Fibroblast of skin of left quadriceps (primary cell): ENCODE measurements at places on chromosomes 2 and 18.

- DNase-seq: no peak
Measured at GRCh38 chr18:72674710-72675109, 130.6 kb upstream of the CBLN2 start.

DNA sequence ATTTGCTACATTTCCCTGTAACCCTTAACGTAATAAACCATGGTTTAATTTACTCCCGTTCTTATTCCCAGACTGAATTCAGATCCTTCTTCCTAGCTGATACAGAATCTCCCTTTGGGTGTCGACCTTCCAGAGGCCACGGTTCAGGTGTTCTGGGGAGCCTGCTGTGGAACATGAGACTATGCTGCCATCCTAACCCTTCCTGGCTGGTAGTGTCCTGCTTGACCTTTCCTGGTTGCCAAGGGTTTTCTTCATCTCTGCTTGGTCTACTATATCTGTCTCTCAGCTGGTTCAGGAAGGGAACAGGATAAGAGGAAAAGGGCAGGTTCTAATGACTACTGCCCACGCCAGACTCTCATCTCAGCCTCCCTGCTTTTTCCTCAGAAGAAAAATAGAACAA, 36.5 kb downstream of the STAT1 start:
- DNase-seq: no peak

- DNase-seq: no peak
Measured at GRCh38 chr2:112048887-112049286, 6.2 kb upstream of the TMEM87B start.

DNA sequence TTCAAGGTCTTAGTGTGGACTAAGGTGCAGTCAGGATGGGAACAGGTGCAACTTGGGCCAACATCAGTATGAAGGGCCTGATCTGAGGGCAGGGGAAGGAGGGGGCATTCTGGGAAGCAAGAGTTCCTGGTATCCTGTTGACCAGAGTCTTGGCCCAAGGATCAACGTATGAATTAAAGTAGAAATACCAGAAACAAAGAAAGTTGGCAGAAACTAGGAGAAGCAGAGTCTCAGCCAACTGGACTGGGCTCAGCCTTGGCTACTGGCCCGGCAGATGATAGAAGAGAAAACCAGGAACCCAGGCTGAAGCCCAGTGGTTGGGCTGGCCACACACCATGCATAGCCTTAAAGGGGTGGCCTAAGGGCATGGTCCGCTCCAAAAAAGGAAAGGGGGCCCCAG, 2.3 kb downstream of the CETN1 start:
- DNase-seq: no peak

GRCh38 chr18:6015364-6015763, 120.0 kb upstream of the TMEM200C start:
- no peak for DNase-seq

DNA sequence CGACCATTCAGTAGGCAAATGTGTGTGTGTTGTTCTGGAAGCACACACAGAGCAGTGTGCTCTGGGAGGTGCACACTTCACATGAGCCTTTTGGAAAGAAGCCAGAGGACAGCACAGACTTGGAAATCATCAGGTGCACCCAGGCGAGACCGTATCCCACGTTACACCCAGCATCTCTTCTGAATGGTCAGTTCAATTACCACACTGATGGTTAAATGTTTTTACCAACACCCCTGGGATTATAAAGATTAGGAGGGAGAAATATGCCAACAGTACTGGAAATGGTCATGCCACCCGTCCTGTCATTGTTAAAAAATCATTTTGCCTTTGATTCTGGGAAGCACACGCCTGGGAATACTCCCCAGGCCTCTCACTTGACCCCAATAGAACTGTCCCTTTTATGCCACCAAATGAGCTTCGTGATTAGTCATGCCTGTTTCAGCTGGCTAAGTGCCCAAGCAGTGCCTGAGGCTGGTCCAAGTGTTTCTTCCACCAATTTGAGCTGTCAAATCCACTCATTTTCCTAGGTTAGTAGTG, 183.7 kb downstream of the NRP2 start:
- no peak for DNase-seq

- no peak for DNase-seq
Measured at GRCh38 chr2:102971701-102972100, 209.9 kb downstream of the TMEM182 start.

GRCh38 chr2:162103443-162104009, 29.5 kb upstream of the DPP4 start:
- DNase-seq: no peak

DNA sequence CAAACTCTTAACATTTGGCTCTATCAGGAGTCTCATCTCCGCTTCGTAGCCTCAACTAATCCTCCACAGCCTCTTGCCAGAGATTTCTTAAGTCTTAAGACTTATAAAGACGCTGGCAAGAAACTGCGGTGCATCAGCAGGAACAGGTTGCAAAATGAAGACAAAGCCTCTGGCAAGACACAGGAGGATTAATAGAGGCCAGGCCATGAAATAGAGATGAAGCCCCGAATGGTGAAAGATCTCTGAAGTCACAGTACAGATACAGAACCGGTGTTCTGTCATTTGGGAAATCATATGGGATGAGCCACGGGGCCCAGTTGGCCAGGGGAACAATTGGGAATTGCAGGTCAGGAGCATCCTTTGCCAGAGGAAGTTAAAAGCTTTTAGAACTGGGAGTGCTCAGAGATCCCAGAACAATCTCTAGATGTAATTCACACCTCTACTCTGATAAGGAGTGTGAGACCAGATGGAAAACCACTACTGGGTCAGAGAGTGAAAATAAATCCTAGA, 190.9 kb upstream of the FOSL2 start:
- DNase-seq: no peak

GRCh38 chr2:175576270-175576669, 394.8 kb upstream of the ATP5MC3 start:
- no peak for DNase-seq

GRCh38 chr2:36915627-36916026, 50.7 kb downstream of the STRN start:
- no peak for DNase-seq

DNA sequence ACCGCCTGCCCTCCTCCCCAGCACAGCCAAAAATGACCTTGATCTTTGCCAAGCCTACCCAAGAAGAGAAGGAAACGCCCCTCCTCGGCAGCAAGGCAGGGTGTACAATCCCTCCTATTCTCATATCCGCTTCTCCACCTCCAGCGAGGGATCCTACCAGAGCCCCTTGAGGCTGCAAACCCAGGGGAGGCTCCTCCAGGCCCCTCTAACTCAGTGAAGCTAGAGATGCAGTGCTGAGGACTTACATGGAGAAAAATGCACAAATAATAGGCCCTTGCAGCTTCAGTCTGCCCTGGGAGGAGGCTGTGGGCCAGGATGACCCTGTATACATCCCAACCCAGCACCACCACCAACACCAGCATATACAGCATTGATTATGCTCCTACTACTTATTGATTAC, 46.9 kb upstream of the POMC start:
- DNase-seq: no peak

- DNase-seq: no peak
Measured at GRCh38 chr2:103847276-103847675, 1006.6 kb upstream of the POU3F3 start.

DNA sequence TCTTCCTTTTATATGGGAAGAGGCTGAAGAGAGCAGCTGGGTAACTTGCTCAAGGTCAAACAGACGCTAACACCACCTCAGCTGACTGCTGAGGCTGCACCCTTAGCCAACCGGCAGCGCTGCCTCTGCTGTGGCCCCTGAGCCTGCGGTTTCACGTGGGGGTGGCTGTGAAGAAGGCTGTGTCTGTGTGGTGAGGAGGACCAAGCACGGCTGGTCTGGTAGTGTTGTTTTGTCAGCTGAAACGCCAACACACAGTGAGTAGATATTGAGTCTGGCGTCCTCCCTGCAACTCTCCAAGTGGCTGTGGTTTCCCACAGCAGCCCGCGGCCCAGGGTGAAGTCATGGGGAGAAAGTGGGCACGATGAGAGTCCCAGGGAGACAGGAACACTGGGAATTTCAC, 69.6 kb downstream of the THNSL2 start:
- no peak for DNase-seq

DNA sequence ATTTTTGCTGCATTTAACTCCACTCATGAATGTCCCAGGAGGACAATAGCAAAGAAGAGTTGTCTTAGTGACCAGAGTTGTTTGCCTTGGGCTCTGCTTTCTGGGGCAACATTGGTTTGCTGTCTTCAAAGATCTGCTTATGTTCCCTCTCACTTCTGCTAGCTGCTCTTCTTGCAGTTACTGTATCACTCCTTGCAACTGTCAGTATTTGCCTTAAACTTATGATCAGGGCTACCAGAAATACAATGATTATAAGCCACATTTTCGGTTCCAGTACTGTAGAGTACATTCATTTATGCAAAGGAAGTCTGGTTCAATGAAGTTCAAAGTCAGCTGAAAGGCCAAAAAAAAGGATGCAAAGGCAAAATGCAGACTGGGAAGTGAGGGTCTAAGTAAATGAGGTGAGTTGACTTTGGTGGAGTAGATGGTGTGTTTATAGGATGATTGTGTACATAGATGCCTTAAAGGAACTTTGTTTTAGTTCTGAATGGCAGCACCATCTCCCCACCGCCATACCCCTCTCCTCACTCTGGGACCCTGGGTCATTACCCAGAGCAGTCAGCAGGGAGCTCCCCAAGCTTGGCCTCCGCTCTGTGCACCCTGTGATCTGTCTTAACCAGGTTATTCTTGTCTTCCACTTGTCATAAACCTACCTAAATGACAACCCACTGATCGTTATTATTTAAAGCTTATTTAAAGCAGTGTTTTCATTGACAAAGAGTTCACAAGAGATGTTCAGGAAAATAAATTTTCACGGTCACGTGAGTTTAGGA, 236.0 kb downstream of the DOK6 start:
- no peak for DNase-seq

GRCh38 chr2:233862261-233862768, 5.9 kb downstream of the MSL3B start:
- DNase-seq: no peak

GRCh38 chr2:222844323-222844722, 16.5 kb upstream of the ACSL3 start:
- peak; percentile 62 for DNase-seq

- DNase-seq: peak; percentile 84
Measured at GRCh38 chr18:62281684-62282083, 43.4 kb upstream of the TNFRSF11A start.

DNA sequence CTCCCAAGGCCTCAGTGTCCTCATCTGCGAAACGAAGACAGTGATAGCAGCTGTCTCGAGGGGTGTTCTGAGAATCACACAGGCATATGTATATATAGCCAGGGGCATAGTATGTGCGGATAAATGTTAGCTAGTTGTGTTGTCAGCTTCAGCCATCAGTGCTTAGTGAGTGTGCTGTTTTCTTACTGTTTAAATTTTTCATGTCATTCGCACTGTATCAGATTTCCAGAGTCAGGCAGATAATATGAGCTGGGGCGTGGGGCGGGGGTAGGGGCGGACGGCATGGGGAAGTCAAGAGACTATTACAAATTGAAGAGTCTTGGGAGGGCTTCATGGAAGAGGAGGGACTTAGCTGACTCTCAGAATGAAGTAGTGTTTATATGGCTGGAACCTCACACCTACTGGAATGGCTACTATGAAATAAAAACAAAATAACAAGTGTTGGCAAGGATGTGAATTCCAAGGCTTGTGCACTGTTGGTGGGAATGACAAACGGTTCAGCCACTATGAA, 7.0 kb downstream of the TRAPPC12 start:
- no peak for DNase-seq

DNA sequence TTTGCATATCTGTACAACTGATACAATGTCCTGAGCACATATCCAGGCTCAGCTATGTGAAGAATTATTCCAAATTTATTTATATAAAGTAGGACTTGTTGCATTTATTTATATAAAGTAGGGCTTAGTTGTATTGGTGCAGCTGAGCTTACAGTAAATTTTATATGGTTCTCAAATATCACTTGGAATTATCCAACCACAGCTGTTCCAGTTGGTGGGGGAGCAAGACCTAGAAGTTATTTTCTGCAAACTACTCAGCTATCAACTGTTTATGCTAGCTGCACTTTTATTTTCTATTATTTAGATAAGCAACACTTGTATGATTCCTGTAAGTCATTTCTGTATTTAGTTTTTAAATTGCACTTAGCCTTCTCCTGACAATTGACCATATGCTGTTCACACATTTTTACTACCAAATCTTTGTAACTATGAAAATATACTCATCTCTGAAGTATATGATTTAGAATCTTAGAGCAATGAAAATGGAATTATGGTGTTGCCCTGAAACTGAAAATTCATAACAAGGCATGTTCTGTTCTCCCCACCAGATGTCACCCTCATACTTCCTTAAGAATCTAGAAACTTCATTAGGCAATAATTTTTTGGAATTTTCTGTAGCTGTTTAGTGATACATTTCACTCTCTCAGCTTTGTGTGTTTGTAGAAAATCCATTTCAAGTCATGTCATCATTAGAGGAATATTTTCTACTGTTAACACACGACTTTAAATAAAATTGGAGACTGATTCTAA, 157.0 kb upstream of the CBLN2 start:
- no peak for DNase-seq

GRCh38 chr2:29310650-29311348, 195.6 kb downstream of the CLIP4 start:
- no peak for DNase-seq

DNA sequence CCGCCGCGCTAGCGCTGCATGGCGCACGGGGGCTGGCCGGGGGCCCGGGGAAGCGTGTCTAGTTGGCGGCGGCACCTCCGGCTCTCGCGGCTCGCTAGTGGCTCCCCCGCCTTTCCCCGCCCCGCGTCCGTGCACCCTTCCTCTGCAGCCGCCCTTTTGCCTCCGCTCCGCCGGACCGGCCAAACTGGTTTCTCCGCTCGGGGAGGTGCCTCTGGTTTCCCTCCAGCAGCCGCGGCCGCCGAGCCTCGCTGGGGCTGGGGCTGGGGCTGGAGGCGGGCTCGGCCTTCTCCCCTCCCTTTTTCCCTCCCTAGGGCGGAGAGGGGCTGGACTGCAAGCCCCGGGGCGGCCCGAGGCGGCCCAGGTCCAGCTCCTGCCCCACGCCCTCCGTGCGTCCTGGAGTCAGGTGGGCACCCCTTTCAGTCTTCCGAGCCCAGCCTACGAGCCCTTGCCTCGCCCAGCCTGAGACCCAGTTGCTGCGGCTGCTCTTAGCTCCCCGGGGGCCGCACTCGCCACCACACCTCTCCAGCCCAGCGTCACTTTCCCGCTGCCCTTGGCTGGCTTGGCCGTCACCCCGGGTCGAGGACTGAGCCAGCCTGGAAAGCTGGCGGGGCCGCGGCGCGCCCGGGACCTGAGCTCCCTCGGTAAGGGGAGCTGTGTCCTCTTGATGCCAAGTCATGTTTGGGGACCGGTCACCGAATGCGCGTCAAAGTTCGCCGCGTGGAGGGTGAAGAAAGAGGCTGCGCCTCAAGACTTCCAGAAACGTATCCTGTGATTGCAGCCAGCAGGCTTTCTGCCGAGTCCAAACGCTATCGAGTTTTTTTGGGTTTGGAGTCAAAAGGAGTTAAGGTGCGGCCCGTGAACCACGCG, at the start of gene ATP8B1:
TSS of gene ATP8B1 (minus strand) at position 213 of the 867 bp plus-strand sequence. CDS start 71,508 bp downstream, outside the sequence.
- DNase-seq: no peak
